ENCODE measurements at places on chromosomes 3 and 15. TPM values are rescaled to one million over a fixed set of nuclear protein-coding genes. Genes with fewer than 3 reads are reported as not detected.

DNA sequence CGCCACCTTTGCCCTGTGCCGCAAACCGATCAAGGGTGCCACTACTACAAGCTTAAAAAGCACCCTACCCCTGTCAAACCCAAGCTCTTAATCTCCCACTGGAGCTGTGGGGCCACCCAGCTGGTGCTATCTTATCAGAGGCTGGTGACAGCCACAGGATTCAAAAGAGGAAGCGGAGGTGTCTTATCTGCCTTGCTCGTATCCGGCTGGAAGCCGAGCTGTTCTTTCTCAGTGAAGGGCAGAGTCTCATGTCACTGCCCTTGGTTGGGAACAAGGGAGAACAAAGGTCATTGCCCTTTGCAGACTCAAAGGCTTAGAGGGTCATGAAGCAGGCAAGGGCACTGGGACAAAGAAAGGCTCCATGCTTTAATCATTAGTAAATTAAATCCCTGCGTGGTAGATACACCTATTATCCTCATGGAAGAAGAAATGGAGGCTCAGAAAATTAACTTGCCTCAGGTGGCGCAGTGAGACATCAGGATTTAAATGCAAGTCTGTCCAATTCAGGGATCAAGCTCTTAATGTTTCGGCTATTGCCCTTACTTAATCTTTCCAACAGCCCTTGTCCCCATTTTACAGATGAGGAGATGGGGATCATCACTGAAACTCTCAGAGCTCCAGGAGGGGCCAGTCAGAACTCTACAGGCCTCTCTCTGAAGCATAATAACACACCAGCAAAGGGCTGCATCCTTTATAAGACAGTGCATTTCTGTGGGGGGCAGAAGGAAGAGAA is 360.0 kb upstream of the PROK2 start:
- H3K27ac ChIP-seq: no peak overlapping the region
- no peaks in the 10 kb centered on the region for H3K27me3 ChIP-seq

- no peak overlapping the region for H3K4me3 ChIP-seq
- no peak overlapping the region for H3K27ac ChIP-seq
- peaks cover 4% of the 10 kb centered on the region for H3K27me3 ChIP-seq
- DNase-seq: no peak
Measured at GRCh38 chr3:12231431-12231830, 57.4 kb upstream of the PPARG start.

GRCh38 chr15:52221730-52222129 is 30.5 kb upstream of the GNB5 start:
- H3K4me3 ChIP-seq: peak overlapping the region; percentile 90
- peak overlapping the region; percentile 84 for H3K27ac ChIP-seq
- peaks cover 4% of the 10 kb centered on the region for H3K36me3 ChIP-seq
- peaks cover 24% of the 10 kb centered on the region for H3K4me1 ChIP-seq

DNA sequence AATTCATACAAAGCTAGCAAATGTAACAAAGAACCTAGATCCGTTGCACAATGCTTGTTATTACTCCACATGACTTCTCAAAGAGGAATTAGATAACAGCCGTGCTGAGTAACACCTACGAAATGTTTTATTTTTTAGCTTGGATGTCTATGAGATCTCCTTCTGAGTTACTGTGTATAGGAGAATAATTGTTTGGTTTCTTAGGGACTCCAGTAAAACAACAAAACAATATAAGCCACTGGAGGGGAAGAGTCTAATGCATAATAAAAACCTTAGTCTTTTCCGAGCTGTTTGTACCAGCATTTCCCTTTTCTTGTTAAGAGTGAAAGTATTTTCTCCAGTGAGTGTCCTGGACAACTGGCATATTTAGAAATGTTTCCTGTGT is 15.6 kb downstream of the SNAP23 start:
- no peak overlapping the region for H3K4me3 ChIP-seq
- no peak for DNase-seq
- no peaks in the 10 kb centered on the region for H3K4me1 ChIP-seq

DNA sequence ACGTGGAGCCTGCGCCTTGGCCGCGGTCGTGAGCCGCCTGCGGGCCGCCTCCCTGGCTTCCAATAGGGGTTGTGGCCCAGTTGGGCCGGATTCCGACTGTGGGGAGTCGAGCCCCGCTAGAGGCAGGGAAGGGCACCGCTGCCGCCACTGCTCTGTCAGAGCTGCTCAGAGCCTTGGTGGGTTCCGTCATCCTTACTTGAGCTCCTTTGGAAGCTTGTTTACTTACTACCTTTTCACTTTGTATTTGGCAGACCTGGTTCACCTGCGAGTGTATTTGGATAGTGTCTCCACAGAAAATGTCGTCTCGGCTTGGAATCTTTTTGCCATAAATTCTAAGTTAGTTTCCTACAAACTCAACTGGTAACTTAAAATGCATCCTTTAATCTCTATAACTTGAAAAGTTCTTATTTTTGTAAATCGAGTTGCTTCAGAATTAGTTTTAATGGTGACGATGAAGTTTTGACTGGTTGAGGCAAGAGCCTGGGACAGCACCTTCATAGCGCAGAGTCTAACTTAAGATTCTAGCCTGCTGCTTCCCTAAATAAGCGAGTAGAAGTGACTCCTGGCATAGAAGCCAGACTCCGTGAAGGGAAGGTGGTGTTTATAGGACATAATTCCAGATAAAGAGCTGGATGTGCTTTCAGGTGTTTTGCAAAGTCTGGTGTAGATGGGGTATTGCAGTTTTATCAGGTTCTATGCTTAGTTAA is 800 bp downstream of the DAG1 start:
- H3K4me1 ChIP-seq: peaks cover 22% of the 10 kb centered on the region
- H3K36me3 ChIP-seq: no peaks in the 10 kb centered on the region
- peak overlapping the region; percentile 89 for H3K27ac ChIP-seq
- peak overlapping the region; percentile 96 for H3K4me3 ChIP-seq

- no peak overlapping the region for H3K4me3 ChIP-seq
- no peaks in the 10 kb centered on the region for H3K27me3 ChIP-seq
- H3K36me3 ChIP-seq: no peaks in the 10 kb centered on the region
- no peak for DNase-seq
Measured at GRCh38 chr15:95371664-95372063, 958.8 kb upstream of the NR2F2 start.

DNA sequence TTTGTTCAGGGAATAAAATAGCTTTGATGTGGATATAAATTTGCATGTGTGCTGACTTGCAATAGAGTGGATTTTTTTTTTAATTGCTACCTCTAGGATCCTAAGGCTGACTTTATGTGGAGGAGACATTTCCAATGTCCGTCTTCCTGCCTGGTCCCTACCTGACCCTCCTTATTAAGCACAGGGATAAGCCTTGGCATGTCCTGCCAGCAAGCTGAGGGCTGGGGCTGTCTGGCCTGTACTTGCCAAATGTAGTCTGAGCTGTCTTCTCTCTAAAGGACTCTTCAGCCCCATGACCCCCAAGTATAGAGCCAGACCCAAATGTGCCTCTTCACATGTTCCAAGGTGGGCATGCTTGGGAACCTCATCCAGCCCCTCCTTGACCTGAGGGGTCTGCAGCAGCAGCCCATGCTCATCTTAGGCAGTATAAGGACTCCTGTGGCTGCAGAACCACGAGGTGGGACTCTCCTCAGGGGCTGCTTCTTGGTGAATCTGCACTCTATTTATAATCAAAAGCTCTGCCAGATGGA is 88.8 kb downstream of the CACNA1D start:
- no peak overlapping the region for H3K4me3 ChIP-seq
- DNase-seq: no peak
- H3K36me3 ChIP-seq: no peaks in the 10 kb centered on the region
- no peaks in the 10 kb centered on the region for H3K4me1 ChIP-seq
- H3K27ac ChIP-seq: no peak overlapping the region

- H3K36me3 ChIP-seq: no peaks in the 10 kb centered on the region
- no peak overlapping the region for H3K27ac ChIP-seq
- no peak overlapping the region for H3K4me3 ChIP-seq
- H3K4me1 ChIP-seq: no peaks in the 10 kb centered on the region
- H3K27me3 ChIP-seq: peaks cover 3% of the 10 kb centered on the region
- DNase-seq: no peak
Measured at GRCh38 chr3:107450254-107450893, 72.4 kb upstream of the BBX start.

- H3K27ac ChIP-seq: no peak overlapping the region
- peaks cover 2% of the 10 kb centered on the region for H3K27me3 ChIP-seq
- no peak overlapping the region for H3K4me3 ChIP-seq
Measured at GRCh38 chr3:131794766-131795388, 239.9 kb downstream of the CPNE4 start.

DNA sequence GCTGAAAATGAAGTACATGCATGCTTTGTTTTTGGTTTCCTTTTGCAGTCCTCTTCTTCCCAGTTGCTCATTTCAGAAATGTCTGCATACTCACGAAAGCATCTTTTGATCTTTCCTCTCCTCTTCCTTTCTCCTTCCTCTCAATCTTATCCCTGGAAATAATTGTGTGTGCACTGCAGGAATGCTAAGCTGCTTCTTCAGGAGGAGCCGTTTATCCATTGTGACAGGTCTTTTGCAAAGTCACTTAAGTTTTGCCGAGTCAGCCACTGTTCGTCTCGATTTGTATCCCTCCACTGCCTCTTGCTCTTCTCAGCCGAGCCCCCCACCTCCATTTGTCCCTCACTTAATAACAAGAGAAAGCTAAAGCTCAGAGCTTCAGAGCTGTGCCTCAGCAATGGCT is 597.6 kb downstream of the AGBL1 start:
- no peak overlapping the region for H3K4me3 ChIP-seq
- no peaks in the 10 kb centered on the region for H3K36me3 ChIP-seq
- H3K4me1 ChIP-seq: no peaks in the 10 kb centered on the region
- H3K27me3 ChIP-seq: no peaks in the 10 kb centered on the region
- DNase-seq: no peak

DNA sequence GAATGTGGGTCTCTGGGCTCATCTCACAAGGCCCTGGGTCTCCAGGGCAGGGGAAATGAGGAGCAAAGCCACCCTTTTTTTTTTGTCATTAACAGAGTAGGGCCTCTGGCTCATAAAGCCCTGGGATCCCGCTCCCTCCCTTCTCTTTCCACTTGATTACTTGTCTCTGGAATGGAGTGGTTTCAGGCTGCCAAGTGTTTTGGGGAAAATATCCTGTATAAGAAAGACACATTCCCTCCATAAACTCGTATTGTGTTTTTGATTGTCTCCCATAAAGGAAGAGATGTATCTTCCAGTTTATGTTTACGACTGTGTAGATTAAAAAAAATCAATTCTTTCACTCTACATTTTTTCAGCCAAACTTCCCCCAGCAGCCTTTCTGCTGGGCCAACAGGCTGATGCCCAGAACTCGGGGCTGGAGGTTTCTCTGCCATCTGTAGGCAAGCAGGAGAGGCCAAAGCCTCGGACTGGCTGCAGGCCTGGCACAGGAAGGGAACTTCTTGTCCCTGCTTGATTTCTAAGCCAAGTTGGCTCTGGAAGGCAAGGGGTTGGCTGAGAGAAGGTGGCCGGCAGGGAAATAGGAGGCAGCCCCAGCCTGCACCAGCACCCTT is 49.4 kb upstream of the INSYN1 start:
- no peak overlapping the region for H3K27ac ChIP-seq
- H3K4me1 ChIP-seq: no peaks in the 10 kb centered on the region
- H3K27me3 ChIP-seq: no peaks in the 10 kb centered on the region

DNA sequence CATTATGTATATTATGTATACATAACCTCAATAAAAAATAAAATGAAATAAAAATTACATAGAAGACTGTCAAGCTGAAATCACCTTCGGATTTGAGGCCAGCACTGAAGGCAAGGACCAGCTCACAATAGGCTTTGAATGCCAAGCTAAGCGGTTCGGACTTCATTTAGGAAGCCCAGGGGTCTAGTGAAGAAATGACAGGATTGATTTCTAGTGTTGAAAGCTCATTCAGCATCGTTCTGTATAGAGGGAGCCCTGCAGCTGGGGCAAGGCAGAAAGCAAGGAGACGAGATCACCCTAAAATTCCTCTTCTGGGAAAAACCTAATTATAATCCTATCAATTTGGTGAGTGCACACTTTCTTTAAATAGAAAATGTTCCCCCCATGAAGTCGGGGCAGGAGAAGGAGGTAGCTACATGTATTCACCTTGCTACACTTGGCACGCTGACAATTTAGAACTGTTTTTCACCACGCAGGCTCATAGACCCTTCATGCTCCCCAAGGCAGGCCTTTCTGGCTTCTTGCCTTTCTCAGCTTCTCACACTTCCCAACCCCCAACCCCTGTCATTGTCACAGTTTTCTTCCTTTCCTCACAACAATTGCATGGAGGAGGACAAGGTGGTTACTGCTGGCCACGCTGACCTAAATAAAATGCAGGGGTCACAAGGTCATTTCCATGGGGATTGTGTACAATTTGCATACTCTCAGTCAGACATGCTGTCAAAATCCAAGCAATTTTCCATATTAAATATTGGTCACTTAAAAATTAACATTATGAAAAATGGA is 44.4 kb upstream of the SSR3 start:
- no peak for DNase-seq
- H3K27me3 ChIP-seq: no peaks in the 10 kb centered on the region
- H3K4me3 ChIP-seq: no peak overlapping the region
- H3K27ac ChIP-seq: no peak overlapping the region

DNA sequence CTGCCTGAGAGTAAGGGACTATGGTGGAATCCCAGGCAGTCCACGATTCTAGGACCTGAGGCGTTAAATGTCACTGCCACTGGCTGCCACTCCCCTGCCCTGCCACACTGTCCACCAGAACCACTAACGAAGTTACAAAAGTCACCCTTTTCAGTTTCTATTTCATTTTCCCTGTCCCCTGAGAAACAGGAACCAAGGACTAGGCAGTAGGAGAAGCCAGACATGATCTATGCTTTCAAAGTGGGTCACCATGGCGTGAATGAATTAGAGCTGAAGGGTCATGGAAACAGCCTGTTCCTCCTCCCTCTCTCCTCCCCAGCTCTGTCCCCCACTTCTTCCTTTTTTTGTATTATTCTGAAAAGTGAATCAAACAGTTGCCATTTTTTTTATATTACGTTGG is 9.1 kb upstream of the ADPRH start:
- H3K36me3 ChIP-seq: no peaks in the 10 kb centered on the region
- no peak for DNase-seq
- no peaks in the 10 kb centered on the region for H3K27me3 ChIP-seq
- peaks cover 7% of the 10 kb centered on the region for H3K4me1 ChIP-seq
- no peak overlapping the region for H3K4me3 ChIP-seq

- no peak overlapping the region for H3K4me3 ChIP-seq
- no peaks in the 10 kb centered on the region for H3K4me1 ChIP-seq
- no peak overlapping the region for H3K27ac ChIP-seq
- no peaks in the 10 kb centered on the region for H3K36me3 ChIP-seq
Measured at GRCh38 chr3:181839916-181840297, 128.2 kb downstream of the SOX2 start.

Gene PSTPIP1
- polyA plus RNA-seq: 41.3 TPM

Gene ECE2
- not detected for polyA plus RNA-seq

Gene LRRIQ4
- not detected for polyA plus RNA-seq

Gene MME
- 0.71 TPM for polyA plus RNA-seq

Gene TM4SF1
- polyA plus RNA-seq: not detected

Gene RASL12
- not detected for polyA plus RNA-seq

Data from CD4-positive, CD25-positive, alpha-beta regulatory T cell (primary cell).